Spleen (tissue), 13 donors: ENCODE measurements at places on chromosomes 5 and 9. TPM values are rescaled to one million over a fixed set of nuclear protein-coding genes. Genes with fewer than 3 reads are reported as not detected.
A peak's percentile ranks its signal among the peaks of the same experiment; 100 is the strongest.

Gene LRRC19
- total RNA-seq: not detected

Gene KCNIP1
- 5.7 TPM for total RNA-seq

Gene NME5
- total RNA-seq: 1.1 TPM

Gene EGFLAM
- 13.0 TPM for total RNA-seq

Gene ST8SIA4
- total RNA-seq: 37.0 TPM

Gene GHR
- 6.8 TPM for total RNA-seq

DNA sequence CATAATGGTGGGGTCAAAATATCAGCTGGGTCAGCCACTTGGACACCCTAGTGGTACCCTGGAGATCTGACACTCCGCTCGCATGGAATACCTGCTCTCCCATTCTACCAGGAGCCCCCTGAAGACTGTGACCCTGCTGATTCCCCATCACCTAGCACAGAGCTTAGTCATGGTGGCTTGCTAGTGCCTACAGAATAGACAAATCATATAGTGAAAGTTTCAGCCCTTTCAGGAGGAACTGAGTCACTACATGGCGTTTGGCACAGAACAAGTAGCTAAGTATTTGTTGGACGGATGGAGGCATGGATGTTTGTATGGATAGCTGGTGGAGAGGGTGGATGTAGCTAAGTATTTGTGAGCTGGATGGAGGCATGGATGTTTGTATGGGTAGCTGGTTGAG, 65.3 kb downstream of the LMX1B start:
- DNase-seq: no peak

- DNase-seq: no peak
Observed at GRCh38 chr9:74066128-74066527, 431.0 kb upstream of the RORB start.

DNA sequence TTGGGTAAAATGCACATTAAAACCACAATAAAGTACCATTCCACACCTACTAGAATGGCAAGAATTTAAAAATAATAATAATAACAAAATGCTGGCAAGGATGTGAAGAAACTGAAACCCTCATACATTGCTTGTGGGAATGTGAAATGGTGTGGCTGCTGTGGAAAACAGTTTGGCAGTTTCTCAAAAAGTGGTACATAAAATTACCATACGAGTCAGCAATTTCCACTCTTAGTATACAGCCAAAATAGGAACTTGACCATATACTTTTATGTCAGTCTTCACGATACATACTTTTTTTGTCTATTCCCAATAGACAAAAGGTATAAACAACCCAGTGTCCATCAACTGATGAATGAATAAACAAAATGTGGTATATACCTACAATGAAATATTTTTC, 15.6 kb downstream of the FKBP15 start:
- DNase-seq: no peak

- DNase-seq: no peak
Observed at GRCh38 chr5:124742983-124743601, 3.3 kb downstream of the ZNF608 start.

- DNase-seq: no peak
Observed at GRCh38 chr9:5002811-5003210, 17.7 kb downstream of the JAK2 start.

GRCh38 chr9:115599898-115600297, 481.9 kb upstream of the TNC start:
- DNase-seq: no peak

DNA sequence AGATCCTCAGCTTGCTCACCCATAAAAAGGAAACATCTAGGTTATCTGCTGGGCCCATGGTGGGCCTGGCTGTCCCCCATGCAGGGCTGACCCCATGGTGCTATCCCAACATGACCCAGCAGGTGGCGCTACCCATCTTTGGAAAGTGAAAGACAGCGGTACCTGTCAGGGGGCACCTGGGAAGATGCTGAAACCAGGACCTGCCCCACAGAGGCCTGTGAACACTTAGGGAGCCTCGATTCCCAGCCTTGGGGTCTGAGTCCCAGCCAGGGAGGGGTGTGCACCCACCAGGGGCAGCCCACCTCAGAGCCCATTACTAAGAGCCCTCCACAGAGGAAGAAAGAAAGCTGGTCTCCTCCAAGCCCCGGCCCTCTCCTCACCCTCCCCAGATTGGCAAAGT, 46.6 kb upstream of the IPPK start:
- peak; percentile 90 for DNase-seq

GRCh38 chr5:88298425-88298824, 29.8 kb upstream of the TMEM161B start:
- DNase-seq: no peak

GRCh38 chr9:116060631-116061030, 93.0 kb upstream of the PAPPA start:
- no peak for DNase-seq

DNA sequence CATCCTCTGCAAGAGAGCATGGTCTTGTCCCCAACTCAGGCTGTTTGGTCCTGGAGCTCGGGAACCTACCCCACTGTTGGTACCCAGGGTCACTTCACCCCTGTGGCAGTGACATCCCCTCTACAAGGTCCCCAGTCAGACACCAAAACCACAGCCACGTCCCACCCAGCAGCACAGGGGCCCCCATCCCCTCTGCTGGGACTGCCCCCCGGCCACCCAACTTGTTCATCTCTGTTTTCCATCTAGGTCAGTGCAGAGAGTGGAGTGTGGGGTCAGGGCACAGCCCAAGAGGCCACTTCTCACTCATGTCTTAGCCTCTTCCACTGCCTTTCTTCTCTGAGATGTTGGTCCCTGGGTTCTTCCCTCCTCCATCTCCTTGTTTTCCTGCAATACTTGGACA, 233.9 kb upstream of the NFIL3 start:
- no peak for DNase-seq

GRCh38 chr5:160451281-160451680, 29.6 kb downstream of the PTTG1 start:
- no peak for DNase-seq

- no peak for DNase-seq
Observed at GRCh38 chr5:24555229-24555628, 89.5 kb downstream of the CDH10 start.

DNA sequence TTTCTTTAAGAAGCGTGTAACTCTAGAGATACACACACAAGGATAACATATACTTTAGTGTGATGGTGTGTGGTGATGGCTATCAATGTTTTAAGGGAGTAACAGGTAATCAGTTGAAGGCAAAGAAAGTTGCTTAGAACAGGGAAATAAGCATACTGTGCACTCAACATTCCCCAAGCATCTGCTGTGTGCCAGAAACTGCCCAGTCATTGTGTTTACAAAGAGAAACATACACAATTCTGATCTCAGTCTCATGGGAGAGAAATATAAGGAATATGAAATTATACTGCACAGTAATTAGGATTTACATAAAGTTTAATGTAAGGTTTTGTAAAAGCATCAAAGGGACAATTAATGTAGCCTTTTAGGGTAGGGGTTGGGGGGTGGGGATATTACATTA, 224.1 kb upstream of the TYRP1 start:
- no peak for DNase-seq

- DNase-seq: no peak
Observed at GRCh38 chr5:8341406-8341805, 472.5 kb downstream of the MTRR start.

- DNase-seq: no peak
Observed at GRCh38 chr5:58073243-58073642, 386.6 kb downstream of the PLK2 start.

GRCh38 chr5:35857606-35858205, 1.0 kb downstream of the IL7R start:
- no peak for DNase-seq

- DNase-seq: peak; percentile 93
Observed at GRCh38 chr5:172713113-172713808, 57.7 kb downstream of the DUSP1 start.

- peak; percentile 16 for DNase-seq
Observed at GRCh38 chr5:151053796-151054462, 26.9 kb downstream of the TNIP1 start.

- no peak for DNase-seq
Observed at GRCh38 chr5:14851999-14852526, 19.5 kb downstream of the ANKH start.

GRCh38 chr5:171570244-171570825, 150.9 kb downstream of the FGF18 start:
- no peak for DNase-seq

- DNase-seq: no peak
Observed at GRCh38 chr9:135277219-135278201, 190.0 kb downstream of the OLFM1 start.

DNA sequence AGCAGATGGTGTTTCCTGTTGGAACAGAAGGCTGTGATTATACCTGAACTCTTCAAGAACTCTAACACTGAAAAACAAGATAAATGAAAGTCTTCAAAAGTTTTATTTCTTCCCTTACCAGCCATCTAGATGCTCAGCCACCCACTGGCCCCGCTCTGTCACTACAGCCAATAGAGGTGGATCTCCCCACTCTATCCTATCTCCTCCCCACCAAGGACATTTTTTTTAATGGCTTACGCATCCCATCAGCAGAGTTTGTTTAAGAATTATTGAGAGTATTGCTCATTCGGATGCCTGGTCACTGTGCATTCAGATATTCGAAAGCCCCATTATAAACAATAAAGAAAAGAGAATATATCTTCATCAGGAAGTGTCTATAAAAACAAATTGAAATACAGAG, 159.4 kb downstream of the RASEF start:
- no peak for DNase-seq

DNA sequence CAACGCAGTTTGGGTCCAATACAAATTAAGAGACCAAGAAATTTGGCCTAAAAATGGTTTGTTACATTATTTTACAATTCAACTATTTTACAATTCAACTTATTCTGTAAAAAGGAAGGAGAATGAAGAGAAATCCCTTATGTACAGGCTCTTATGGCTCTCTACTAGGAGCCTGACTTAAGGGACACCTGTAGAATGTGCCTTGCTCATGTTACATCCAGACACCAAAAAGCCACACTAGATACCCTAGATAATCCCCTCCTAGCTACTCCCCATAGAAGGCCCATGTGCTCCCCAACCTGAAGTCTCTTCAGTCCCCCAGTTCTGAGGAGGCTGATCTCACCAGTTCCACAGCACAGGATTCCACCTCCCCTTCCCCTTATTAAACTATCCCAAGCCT, 14.1 kb upstream of the NNT start:
- no peak for DNase-seq
